ENCODE measurements at places on chromosomes 2 and 18.
A peak's percentile ranks its signal among the peaks of the same experiment; 100 is the strongest.

DNA sequence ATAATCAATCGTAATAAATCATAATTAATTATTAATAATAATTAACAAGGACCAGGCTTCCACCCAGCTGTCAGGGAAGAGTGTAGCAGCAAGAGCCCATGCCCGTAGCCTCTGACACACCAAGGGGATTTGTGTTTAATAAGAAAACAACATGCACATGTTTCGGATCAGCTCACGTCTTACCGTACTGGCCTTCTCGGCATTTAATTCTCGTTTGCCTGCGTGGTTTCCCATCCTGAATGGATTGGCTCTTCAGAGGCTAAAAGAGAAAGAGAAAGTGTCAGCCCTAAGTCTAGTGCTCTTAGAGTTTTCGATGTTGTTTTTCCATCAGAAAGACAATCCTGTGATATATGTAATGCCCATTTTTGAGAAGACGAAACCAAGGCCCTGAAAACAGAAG lies 27.6 kb downstream of the MBP start:
- DNase-seq: no peak

DNA sequence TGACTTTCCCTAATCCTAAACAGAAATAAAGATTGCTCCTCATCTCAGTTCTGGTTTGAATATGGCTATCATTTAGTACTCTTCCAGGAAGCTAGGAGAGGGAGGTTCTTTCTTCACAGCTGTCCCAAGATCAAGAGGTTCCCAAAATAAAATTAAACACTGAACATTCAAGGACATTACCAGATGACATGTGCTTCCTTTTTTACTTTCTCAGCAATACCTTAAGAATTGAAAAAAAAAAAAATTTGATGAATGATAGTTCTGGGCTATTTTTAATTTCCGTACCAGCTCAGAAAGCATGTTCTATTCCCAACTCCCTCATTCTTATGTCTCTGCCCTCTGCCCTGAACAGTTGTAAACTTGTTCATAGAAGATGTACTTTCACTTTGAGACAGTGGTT lies 61.7 kb upstream of the MYL1 start:
- no peak for DNase-seq

DNA sequence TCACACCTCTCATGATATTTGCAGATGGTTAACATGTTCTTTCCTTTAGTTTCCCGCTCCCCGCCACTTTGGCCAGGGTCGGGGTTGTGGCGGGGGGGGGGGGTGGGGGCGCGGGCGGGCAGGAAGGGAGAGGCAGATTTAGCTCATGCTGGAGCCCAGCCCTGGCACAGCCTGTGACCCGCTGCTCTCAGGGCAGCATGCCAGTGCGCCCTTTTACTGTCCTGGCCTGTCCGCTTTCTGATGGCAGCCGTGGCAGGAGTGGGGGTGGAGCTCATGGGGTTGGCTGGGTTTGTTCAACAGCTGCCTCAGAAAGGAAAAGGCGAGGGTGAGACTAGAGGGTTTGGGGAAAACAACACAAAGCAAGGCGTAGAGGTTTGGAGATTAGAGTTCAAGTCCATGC lies 56.1 kb downstream of the TNP1 start:
- DNase-seq: no peak

DNA sequence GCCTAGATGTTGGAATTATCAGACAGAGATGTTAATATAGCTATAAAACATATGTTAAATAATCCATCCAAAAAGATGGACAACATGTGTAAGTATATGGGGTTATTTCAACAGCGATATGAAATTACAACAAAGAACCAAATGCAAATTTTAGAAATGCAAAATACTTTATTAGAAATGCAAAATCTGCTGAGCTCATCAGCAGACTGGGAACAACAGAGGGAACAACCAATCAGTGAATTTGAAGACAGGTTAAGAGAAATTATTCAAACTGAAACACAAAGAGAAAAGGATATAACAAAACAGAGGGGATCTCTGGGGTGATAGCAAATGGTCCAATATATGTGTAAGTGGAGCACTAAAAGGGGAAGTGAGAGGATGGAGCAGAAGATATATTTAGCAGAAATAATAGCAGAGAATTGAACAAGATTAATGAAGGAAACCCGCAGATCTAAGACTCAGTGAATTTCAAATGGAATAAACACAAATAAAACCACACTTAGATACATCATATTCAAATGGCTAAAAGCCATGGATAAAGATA lies 13.5 kb upstream of the HS6ST1 start:
- DNase-seq: no peak

DNA sequence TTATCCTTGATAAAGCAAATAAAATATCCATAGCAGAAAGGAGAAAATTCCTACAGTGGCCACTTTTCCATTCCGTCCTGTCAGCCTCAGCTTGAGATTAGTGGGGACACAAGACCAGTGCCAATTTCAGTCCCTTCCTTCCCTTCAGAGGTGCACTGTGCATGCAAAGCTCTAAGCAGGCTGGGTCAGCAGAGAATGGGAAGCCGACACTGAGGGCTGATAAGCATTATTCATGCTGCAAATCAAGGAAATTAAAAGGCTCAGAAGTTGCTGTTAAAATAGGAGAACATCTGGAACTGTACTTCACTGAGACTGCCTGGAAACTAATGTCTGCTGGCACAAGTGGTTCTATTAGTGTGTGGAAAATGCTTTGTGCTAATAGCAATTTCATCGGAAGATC lies 534.3 kb downstream of the ADCYAP1 start:
- no peak for DNase-seq

- peak; percentile 22 for DNase-seq
These were observed 1.4 kb downstream of the DPYSL5 start for GRCh38 chr2:26849056-26849999.

DNA sequence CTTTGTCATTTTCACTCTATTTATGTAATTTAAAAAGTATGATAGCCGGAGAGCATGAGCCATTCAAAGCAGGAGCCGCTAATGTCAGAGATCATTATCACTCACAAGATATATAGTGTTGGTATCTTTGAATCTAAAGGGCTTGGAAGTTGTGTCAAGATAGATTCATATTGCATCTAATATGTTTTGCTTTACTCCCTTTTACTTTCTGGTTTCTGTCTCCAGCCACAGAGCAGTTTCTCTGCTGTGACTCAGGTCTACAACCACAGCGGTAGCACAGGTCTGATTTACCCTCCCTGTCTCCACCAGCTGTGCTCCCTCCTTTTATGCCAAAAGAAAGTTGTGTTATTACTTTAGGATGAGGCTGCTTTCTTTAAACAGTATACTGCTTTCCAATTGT lies 424.0 kb downstream of the ARHGAP15 start:
- no peak for DNase-seq
